Activated CD4-positive, alpha-beta T cell treated with anti-CD3 and anti-CD28 coated beads, Interleukin-2, amount 50 U/mL, for 1 hour (primary cell): ENCODE measurements at places on chromosomes 2 and 18.

DNA sequence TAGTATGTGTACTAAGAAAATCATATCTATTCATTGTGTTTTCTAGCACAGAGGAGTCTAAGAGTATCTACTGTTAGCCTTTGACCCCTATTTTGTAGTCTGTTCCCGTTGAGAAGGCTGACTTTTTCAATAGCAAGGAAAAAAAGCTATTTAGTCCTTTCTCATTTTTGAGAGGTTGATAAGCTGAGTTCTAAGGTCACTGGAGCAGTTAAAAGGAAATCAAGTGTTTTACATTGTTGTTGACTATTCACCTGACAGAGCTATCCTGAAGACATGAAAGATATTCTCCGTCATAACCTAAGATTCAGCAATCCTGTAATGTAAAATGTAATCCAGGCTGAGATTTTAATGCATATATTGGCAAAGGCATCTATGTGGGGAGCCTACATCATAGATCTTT is 280.3 kb upstream of the NRP2 start:
- DNase-seq = no peak

DNA sequence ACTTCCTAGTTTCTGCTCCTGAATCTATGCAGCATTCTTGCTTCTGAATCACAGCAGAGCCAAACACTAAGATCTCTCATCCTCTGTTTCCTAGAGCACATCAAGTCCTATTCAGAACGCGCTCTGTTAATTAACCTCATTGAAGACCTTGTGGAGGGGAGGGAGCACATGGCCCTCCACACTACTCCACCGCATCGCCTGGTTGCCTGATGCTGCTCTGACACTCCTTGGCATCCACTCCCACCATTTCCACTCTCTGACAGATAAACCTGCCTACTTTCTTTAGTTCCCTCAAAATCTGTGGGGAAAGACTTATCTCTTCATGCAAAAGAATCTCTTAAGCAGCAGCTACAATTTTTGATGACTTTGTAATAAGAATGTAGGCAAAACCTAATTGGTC is 802.3 kb upstream of the GYPC start:
- DNase-seq = no peak

DNA sequence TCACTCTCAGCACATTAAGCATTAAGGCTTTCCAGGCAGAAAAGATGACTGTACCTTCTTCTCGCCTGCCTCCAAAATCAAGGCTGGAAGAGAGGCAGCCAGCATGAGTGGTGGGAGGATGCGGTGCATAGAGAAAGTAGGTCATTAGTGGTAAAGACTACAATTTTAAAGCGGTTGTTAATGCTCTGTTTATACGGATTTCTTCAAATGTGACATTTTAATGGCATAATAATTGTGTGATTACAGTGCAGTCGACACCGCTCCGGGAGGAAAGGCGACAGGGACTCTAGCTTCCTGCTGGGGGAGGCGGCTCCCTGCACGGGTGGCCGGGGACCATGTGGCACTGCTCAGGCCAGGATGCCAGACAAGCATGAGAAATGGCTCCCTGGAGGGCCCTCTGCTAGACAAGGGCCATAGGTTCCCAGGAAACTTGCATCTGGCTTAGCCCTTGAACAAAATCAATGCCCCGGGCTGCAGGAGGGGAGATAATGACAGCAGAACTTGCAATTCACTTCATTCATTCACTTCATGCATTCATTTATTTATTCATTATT is 129.6 kb downstream of the GALNT14 start:
- no peak for DNase-seq

GRCh38 chr2:37674946-37675345 is 3.5 kb upstream of the CDC42EP3 start:
- no peak for DNase-seq

GRCh38 chr2:127254386-127254981 is 34.4 kb upstream of the CYP27C1 start:
- no peak for DNase-seq

DNA sequence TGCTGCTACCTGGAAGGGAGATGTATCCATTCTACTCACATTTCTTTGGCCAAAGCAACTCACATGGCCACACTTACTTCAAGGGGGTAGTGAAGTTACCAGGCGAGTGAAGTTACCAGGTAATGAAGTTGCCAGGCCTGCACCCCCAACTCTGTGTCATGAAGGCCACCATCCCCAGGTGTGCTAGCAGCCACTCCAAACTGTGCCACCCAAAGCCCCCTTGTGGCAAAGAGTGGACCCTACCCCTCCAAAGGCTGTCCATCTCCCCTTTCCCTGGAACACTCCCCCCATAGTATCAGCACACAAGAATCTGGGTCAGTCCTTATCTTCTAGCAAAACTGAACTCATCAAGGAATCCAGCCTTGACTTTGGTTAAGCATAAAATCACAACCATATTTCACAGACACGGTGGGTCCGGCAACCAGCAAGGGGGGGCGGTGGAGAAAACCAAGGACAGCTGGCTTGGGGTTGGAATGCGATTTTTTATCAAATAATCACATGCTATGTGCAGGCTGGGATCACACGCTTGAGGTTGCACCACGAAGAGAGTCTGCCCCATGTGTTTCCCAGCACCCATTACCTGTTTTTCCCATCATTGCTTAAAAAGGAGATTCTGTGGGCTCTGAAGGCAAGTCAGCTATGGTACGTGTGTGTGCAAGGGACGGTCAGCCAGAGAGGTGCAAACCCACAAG is 60.9 kb downstream of the ZFP36L2 start:
- DNase-seq = no peak

- no peak for DNase-seq
Measured at GRCh38 chr2:187529977-187530721, 24.1 kb downstream of the TFPI start.

DNA sequence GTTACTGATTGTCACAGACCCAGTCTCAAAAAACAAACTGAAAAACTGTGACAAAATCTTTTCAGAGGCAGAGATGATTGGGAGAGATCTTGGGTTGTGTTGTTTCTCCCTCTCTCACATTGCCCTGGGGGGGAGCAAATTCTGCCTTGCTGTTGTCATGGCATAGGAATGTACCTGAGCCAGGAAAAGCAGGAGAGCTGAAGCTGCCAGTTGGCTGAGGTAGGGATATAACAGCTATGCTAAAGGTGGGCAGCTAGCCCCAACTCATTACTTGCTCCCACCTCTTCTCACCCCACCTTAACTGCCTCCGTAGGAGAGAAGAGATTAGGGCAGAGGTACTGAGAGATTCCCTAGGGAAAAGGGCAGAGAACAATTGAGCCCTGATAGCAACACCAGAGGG is 299.3 kb downstream of the OSR1 start:
- no peak for DNase-seq

DNA sequence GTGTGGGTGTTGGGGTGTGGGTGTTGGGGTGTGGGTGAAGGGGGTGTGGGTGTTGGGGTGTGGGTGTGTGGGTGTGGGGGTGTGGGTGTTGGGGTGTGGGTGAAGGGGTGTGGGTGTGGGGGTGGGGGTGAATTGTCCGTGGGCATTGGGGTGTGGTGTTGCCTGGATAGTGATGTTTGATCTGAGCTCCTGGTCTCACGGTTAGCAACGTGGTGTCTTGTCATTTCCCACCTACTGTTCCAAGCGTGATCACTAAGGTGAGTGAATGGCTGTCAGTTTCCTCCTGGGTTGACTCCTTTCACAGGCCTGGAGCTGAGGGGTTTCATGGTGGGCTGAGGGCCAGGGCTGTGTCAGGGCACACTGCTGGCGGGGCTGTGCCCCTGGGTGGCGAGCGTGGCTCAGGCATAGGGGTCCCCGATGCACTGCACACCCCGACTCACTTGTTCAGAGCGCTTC is 27.2 kb downstream of the RTP5 start:
- DNase-seq = no peak

DNA sequence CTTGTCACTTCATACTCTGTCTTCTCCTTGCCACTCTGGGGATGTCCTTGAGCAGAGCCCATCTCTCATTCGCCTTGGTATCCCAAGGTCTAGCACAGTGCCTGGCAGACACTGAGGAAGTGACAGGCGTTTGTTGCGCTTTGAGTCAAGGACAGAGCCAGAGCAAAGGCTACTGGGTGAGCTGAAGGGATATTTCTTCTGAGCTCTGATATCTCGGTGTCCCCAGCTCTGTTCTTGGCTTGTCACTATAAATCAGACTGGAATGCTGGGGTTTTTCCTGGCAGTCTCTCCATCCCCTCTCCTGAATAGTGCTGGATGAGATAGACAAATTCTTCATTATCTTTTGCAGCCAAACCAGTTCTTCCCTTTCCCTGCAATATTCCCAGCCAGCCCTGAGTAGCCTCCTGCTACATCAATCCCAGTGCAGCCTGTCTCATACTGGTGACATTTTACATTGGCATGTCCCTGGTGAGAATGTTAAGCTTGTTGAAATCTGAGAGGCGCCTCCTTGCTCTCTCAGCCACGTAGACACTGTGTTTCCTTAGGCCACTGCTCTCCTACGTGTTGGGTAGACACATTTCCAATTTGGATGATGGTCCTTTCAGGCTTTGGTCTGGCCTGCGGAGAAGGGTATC is 61.7 kb downstream of the CTIF start:
- no peak for DNase-seq

DNA sequence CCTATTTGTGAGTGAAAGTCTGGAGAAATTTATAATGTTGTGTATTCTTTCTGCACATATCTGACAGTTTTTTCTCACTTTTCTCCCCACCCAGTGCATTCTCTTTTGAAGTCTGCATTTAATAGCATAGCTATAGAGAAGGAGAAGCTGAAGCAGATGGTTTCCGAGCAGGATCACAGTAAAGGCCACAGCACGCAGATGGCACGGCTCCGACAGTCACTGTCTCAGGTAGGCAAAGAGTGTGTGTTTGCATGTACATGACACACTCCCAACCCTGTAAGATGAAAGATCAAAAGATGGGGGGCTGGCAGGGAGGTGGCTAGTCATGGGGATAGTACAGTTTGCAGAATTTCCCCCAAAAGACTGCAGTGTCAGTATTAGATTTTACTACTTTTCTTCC is 89.4 kb downstream of the PRKRA start:
- no peak for DNase-seq

GRCh38 chr2:106061611-106062349 is 132.3 kb downstream of the UXS1 start:
- no peak for DNase-seq

DNA sequence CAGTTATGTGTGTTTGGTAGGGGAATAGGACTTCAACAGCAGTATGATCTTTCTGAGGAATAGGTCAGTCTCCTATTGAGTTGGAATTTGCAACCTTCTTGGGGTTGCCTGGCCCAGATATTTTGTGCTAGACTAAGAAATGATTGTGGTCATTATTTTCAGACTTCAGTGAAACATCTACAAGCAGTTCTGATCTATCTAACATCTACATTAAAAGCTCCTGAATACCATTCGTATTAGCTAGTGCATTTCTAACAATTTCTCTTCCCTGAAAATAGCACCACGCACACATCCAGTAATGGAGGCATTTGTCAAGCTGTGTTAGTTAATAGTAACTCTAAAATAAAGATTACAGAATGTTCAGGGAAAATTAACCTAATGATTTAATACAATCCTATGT is 179.3 kb downstream of the FIGN start:
- DNase-seq = no peak

DNA sequence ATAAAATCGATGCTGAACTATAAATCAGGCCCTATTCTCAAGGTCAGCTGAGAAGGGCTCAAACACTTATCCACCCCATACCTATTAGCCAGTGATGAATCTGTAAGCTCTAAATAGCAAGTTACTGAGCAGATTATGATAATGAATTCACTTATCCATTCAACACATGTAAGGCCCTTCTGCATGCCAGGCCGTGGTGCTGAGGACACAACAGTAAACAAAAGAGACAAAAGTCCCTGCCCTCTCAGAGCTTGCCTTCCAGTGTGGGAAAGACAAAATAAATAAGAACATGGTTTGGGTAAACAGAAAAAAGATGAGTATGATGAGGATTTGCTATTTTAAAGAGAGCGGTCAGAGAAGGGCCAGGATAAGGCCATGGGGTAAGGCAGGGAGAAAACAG is 11.7 kb downstream of the TTC32 start:
- no peak for DNase-seq

DNA sequence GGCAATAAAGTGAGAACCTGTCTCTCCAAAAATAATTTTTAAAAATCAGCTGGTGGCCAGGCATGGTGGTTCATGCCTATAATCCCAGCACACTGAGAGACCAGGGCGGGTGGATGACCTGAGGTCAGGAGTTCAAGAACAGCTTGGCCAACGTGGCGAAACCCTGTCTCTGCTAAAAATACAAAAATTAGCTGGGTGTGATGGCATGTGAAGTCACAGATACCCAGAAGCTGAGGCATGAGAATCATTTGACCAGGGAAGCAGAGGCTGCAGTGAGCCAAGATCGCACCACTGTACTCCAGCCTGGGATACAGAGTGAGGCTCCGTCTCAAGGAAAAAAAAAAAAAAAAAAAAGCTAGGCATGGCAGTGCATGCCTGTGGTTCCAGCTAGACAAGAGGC is 7.4 kb upstream of the GPR75 start:
- DNase-seq = no peak

GRCh38 chr18:2883076-2883735 is 36.4 kb downstream of the EMILIN2 start:
- peak; percentile 24 for DNase-seq

DNA sequence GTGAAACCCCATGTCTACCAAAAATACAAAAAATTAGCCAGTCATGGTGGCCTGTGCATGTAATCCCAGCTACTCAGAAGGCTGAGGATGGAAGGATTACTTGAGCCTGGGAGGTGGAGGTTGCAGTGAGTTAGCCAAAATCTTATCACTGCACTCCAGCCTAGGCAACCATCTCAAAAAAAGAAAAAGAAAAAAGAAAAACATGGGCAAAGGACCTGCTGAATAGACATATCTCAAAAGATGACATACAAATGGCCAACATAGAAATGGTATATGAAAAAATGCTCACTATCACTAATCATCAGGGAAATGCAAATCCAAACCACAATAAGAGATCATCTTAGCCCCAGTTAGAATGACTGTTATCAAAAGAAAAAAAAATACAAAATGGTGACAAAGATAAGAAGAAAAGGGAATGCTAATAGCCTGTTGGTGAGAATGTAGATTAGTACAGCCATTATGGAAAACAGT is 1.4 kb upstream of the TGOLN2 start:
- DNase-seq = no peak

DNA sequence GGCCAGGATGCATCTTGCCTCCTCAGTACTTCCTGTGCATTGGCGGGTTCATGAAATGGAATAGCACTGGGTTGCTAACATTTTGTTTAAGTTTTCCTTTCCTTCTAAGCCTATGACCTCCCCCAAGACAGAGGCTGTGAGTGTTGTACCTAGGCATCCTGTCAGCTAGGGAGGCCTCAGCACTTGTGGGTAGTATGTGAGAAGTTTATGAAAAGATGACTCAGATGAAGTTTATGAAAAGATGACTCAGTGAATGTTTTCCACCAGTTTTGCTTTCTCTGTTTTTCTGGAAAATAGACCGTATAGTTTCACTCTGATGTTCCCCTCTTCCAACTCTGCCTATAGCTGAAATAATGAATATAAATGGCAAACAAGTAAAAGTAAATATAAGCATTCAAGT is 412.9 kb downstream of the TMEM182 start:
- no peak for DNase-seq

DNA sequence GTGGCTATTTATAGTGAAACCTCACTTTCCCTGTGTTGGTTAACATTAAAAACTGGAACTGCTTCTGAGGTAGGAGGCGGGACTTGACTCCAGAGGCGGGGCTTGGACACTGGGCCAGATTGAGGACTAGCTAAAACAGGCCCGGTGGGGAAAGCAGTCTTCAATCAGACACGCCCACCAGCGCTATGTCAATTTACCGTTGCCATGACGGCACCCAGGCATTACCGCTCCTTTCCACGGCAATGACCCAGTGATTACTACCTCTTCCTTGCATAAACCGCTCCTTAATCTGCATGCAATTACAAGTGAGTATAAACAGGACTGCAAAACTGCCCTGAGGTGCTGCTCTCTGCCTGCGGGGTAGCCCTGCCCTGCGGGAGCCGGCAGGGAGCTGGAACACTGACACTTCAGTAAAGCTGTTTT is 35.3 kb downstream of the LRRFIP1 start:
- peak; percentile 45 for DNase-seq
